ENCODE measurements at places on chromosomes 4 and X.

GRCh38 chr4:138438608-138439007, 196.5 kb upstream of the SLC7A11 start:
- DNase-seq = no peak

GRCh38 chr4:119116925-119117900, 18.4 kb upstream of the MYOZ2 start:
- DNase-seq = no peak

DNA sequence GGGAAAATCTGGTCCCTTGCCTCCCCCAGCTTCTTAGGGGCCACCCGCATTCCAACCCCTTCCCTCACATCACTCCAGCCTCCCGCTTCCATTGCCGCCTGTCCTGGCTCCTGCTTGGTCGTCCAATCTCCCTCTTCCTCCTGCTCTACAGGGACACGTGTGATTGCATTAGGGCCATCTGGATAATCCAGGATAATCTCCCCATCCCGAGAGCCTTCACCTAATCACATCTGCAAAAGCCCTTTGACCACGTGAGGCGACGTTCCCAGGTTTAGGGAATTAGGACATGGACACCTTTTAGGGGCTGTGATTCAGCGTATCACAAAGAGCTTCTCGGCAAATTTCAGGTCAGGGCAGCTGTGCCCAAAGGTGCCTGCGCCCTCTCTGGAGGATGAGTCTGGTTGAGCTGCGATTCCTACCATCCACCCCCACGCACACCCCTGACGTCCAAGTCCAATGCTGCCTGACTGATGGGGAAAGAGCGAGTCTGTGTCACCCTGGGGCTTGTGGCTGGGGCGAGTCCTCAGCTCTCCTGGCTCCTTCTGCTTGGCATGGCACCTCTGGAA, 104.6 kb downstream of the PSAPL1 start:
- no peak for DNase-seq

DNA sequence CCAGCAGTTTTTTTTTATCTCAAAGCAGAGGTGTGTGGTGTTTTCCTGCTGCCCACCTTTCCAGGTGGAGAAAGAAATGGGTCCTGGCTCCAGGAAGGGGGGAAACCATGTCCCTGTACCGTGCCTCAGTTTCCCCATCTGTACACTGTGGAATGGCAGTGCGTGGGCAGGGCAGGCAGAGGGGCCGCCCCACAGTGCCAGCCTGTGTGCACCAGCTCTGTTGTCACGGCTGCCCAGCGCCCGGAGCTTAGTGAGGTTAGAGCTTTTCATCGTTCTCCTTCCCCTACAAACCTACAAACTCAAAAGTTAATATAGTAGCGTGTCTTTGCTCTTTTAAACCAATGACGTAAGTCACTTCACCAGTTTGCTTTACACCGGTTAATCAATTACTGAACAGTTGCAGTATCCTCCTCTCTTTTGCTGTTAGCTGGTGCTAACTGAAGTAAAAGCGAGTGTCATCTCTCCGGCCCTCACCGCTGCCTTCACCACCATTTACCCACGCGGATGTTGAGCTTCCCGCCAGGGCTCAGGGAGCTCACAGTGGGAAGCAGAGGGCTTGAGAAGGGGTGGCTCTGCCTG, 114.8 kb upstream of the ADRA2C start:
- no peak for DNase-seq

GRCh38 chr4:72084587-72085011, 52.8 kb downstream of the NPFFR2 start:
- DNase-seq = no peak

DNA sequence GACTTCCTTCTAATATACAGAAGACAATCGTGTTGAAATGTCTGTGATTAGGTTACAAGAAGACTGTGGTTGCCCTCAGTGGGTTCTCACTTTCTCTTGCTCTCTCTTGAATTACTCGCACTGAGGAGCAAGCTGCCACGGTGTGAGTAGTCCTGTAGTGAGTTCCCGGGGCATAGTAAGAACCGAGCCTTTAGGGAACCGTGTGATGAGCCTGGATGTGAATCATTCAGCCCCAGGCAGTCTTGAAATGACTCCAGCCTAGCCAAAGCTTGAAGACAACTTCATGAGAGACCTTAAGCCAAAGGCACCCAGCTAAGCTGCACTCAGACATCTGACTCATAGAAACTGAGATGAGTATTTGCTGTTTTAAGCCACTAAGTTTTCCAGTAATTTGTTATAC, 292.7 kb downstream of the SPOCK3 start:
- no peak for DNase-seq

DNA sequence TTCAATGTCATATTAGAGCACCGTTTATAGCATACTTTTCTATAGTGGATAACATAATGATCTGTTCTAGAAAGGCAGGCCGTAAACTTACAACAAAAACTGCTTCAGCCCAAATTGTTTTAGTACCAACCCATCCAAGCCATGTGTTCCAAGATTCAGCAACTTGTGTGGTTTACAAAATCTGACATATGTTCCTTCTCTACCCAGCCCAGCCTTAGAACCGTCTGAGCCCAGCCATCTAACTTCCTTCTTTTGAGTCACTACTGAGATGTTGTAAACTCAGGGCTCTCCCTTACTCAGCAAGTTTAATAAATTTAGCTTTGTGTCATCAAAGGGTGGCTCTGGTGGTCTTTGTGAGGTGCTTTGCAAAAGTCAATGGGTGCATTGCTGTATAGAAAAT, 32.4 kb upstream of the REPS2 start:
- no peak for DNase-seq

DNA sequence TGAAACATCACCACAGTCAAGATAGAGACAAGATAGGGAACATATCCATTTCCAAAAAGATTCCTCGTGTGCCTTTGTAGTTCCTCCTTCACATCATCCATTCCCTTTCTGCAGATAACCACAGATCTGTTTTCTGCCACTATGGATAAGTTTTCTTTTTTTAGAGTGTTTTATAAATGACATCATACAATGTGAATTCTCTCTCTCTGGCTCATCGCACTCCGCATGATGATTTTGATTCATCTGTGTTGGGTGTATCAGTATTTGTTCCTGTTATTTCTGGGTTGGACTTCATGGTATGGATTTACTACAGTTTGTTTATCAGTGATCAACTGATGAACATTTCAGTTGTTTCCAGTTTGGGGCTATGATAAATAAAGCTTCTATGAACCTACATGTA, 23.2 kb upstream of the ANXA3 start:
- no peak for DNase-seq

GRCh38 chr4:2413821-2414610, 4.4 kb downstream of the ZFYVE28 start:
- no peak for DNase-seq
